Activated T-helper 9 cell treated with anti-CD3 and anti-CD28 coated beads, Interleukin-2, amount 50 U/mL, for 16 hours (primary cell): ENCODE measurements at places on chromosomes 4 and X.

DNA sequence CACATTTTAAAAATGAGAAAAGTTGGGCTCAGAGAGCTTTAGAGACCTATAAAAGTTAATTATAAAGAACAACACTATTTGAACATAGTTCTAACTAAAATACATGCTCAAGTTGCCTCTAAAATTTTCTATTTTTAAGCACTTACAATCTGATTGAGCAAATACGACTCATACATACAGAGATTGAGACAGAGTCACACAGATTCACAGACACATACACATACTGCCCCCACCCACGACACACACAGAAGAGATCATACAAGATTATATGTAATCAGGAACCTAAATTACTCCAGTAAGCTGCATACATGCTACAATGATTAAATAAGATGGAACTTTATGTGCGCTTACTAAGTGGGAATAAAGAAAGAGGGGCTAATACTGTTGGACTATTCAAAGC, 2.7 kb upstream of the ASB5 start:
- no peak for DNase-seq

DNA sequence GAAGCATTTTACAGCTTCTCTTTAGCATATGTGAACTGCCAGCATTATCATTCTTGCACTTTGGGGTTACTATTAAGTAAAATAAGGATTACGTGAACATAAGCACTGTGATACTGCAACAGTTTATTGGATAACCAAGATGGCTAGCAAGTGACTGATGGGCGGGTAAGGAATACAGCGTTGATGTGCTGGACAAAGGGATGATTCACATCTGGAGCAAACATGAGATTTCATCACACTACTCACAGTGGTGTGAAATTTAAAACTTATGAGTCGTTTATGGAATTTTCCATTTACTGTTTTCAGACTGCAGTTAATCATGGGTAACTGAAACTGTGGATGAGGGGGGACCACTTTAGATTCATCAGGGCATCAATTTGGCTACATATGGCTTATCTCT, 16.0 kb downstream of the NBDY start:
- no peak for DNase-seq

GRCh38 chr4:164931551-164932324, 45.7 kb downstream of the TRIM61 start:
- no peak for DNase-seq

- no peak for DNase-seq
Measured at GRCh38 chr4:173517781-173518424, 12.1 kb downstream of the HAND2 start.

DNA sequence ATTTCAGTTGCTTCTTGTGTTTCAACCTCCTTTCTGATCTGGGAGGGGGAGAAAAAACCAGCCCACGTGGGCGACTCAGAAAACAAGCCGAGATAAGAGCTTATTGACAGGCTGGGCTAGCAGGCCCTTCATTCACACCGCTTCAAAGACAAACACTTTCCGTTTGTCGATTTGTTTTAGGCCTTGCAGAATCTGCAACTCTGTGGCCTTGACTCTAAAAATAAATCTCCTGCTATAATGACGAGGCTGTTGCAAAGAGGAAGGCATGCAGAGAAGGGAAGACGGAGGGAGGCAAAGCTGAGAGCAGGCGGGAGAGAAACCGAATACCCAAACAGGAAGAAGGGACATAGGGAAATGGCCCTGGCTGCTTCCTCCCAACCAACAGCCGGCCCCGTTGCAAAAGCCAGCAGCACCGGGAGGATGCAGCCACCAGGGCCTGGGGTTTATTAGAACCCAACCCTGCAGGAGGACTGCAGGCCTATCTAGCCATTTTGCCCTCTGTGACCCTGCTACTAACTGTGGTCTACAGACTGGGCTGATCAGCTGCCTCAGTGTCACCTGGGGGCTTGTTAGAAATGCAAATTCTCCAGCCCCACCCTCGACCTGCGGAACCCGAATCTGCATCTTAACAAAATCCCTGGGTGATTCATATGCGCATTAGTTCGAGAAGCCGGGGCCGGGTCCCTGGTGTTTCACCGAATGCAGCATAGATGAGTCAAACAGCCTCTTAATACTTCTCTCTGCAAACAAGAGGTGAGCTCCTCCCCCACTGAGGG, 325.5 kb downstream of the BCOR start:
- peak; percentile 45 for DNase-seq

DNA sequence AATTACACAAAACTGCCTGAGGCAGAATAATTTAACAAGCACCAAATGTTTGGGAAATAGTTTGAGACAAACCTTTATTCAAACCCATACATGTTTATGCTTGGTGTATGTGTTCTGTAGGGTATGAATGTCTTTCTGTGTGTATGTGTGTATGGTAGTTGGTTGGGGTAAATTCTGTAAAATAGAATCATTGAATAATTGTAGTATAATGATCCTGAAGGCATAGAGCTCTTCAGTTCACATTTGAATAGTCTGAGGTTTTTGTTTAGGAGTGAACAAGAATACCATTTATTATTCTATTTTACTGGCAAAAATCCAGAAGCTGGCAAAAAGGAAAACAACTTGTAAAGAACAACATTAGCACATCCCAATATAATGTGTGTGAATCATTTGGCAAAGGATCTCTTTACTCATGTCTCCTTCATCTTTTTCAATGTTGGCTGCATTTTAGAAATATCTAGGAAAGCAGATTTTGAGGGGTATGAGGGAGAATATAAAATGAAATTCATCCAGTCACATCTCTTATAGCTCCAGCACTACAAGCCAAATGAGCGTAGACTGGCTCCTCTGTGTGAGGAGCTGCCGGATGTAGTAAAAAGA, 360.0 kb downstream of the CHIC1 start:
- no peak for DNase-seq

DNA sequence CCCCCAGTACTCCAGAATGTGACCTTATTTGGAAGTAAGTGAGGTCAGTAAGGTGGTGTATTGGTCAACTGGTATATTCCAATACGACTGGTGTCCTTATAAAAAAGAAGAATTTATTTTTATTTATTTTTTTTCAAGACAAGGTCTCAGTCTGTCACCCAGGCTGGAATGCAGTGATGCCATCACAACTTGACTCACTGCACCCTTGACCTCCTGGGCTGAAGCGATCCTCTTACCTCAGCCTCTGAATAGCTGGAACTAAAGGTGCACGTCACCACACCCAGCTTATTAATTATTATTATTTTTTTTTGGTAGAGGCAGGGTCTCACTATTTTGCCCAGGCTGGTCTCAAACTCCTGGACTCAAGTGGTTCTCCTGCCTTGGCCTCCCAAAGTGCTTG, 115.1 kb upstream of the PITX2 start:
- no peak for DNase-seq

DNA sequence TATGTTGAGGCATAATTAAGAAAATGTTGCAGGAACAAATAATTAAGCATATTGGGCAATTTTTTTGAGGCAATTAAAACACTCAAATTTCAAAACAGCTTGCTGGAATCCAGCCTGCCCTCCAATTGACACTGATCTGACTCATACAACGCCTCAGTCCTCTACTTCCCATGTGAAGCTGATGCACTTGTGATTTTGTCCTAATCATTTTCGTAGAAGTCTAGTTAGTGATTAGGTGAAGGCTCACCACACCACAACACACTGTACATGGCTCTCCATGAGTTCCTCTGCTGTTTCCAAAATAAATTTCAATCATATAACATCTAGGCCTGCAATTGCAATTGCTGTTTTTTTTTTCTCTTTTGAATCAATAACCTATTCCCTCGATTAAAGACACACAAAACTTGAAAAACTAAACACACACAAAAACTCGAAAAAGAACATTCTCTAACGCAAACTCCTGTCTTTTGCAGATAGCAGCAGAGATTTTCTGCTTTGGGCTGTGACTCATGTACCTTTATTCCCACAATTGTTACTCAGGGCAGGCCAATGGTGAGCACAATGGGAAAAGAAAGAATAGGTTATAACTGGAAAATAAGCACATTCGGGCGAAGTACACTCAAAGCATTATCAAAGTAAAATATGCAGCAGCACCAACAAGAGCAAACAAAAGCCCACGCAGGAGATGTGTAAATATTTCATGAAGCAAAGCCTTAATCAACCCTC, 1.7 kb downstream of the GPRIN3 start:
- no peak for DNase-seq

GRCh38 chr4:172900900-172901299, 267.7 kb upstream of the GALNT7 start:
- DNase-seq, result no peak

- peak; percentile 9 for DNase-seq
Measured at GRCh38 chrX:30713061-30713525, 59.9 kb downstream of the GK start.

DNA sequence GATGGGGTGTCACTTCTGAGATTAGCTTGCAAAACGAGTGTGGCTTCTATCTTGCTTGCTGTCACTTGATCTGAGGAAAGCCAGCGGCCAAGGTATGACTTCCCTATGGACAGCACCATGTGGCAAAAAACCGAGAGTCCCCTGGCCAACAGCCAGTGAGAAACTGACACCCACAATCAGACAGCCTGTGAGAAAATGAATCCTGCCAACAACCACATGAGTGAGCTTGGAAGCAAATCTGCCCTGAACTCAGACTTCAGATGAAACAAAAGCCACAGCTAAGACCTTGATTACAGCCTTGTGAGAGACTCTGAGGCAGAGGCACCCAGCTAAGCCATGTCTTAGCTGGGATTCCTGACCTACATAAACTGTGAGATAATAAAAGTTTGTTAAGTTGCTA, 45.5 kb downstream of the PPP1R2C start:
- no peak for DNase-seq

GRCh38 chrX:76159453-76159852, 13.4 kb upstream of the PBDC1 start:
- DNase-seq, result no peak

DNA sequence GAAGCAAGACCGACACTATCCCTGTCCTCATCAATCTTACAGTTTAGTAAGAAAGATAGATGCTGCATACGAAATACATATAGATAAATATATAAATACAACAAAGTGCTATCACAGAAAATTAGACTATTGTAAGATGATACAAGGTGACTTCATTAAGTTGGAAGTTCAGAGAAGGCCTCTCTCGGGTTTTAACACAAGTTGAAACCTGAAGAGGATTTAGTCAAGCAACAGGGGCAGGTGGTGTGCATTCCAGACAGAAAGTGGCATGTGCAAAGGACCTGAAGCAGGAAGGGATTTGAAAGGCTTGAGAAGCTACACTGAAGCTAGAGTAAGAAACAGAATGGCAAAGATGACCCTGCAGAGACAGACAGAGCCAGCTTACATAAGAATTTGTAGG, 36.5 kb downstream of the USP46 start:
- no peak for DNase-seq

GRCh38 chrX:93319609-93320008, 353.8 kb downstream of the NAP1L3 start:
- no peak for DNase-seq

DNA sequence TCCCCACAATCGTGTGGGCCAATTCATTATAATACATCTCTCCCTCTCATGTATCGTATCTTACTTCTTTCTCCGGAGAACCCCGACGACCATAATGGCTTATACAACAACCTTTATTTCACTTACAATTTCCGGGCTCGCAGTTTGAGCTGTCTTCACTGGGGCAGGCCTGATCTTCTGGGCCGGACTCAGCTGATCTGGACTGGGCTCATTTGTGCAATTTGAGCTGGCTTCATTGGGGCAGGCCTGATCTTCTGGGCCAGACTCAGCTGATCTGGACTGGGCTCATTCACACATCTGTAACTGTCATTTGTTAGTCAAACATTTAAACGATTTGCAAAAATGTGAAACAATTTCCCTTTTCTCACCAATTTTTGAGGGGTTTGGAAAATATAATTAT, 171.5 kb upstream of the FRG1 start:
- DNase-seq, result no peak

GRCh38 chr4:185390941-185391340, 4.8 kb downstream of the LRP2BP start:
- no peak for DNase-seq

DNA sequence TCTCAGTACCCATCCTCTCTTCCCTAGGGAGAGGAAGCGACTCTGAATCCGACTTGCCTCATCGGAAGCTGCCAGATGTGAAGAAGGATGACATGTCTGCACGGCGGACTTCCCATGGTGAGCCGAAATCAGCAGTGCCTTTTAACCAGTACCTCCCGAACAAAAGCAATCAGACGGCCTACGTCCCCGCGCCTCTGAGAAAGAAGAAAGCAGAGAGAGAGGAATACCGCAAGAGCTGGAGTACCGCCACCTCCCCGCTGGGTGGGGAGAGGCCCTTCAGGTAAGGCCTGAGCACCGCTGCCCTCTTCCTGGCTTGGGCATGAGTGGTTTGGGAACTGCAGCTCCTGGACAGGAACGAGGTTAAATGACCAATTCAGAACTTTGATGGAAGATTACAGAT, 81.2 kb downstream of the LIMCH1 start:
- DNase-seq, result no peak

DNA sequence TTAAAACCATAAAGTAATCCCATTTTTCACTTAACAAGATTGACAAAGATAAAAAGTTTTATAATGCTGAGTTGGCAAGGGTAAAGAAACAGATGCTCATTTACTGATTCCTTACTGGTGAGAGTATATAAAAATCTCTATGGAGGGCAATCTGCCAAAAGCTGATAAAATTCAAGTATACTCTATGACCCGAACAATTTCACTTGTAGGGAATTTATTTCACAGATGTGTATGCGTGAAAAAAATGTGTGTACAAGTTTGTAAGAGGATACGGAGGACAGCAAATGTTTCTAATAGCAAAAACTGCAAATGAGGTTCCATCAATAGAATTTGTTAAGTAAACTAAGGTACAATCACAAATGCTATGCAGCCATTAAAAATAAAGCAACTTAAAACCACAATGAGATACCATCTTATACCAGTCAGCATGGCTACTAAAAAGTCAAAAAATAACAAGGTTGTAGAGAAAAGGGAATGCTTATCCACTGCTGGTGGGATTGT, 23.4 kb downstream of the DHX15 start:
- no peak for DNase-seq

DNA sequence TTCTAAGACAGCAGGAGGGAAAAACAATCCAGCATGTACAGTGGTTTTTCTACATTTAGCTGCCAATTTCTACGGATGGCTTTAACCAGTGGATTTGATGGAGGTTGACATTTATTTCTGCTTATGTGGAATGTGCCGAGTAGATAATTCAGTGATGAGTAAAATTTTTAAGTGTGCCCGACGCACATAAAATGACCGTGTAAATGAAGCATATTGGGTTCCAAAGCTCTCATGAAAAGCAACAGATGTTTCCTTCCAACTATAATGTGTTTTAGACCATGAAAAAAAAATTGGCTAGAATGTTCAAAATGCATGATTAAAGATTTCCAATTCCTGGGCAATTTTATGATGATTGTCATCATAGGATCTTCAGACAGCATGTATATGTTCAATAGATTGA, 14.1 kb downstream of the INPP4B start:
- DNase-seq, result no peak

DNA sequence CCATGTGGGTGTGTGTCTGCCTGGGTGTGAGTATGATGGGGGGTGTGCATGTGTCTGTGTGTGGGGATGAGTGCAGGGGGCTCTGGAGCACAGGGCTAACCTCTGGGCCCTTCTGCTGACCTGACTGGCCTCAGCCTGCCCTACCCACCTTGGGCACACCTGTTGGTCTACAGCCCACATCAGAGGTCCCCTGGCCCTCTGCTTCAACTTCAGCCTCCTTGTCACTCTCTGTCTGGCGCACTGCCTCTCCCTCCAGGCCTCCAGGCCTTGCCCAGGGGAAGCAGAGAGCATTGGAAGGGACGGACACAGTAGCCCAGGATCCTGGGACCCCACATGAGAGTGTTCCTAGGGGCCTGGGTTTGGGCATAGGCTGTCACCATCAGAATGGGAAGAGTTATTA, 115.4 kb downstream of the EFNB1 start:
- DNase-seq, result no peak
